ENCODE measurements at places on chromosomes 2 and 18.

- peak; percentile 41 for DNase-seq
Observed at GRCh38 chr2:30385327-30385726, 61.7 kb upstream of the LCLAT1 start.

GRCh38 chr2:225100269-225100668 is 58.0 kb upstream of the DOCK10 start:
- no peak for DNase-seq

DNA sequence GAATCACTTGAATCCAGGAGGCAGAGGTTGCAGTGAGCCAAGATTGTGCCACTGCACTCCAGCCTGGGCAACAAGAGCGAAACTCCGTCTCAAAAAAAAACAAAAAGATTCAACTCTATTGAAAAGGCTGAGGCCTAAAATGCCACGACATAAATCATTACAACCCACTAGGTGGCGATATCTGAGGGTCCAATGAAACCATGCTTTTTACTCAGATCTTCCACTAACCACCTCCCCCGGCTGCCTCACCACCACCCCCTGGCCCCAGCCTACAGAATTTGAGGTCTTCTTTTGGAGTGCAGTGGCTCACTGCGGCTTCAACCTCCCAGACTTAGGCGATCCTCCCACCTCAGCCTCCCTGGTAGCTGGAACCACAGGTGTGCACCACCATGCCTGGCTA is 57.5 kb downstream of the AP1S3 start:
- no peak for DNase-seq

- no peak for DNase-seq
Observed at GRCh38 chr18:55136864-55137263, 177.6 kb upstream of the CCDC68 start.

DNA sequence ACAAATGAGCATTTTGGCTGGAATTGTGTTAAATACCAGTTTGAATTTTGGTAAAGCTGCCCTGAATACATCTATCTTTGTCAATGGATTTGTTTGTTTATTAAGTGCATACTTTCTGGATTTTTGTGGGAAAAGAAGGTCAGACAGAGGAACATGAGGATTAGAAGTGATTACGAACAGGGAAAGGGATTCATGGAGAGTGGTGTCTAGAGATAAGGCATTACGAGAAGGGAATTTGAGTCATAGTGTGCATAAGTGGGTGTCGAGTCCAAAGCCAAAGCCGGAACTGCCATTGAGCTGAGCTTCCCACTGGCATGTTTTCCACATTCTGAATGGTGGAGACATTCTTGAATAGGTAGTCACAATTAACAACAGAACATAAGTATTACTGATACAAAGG is 68.9 kb upstream of the EFEMP1 start:
- no peak for DNase-seq

DNA sequence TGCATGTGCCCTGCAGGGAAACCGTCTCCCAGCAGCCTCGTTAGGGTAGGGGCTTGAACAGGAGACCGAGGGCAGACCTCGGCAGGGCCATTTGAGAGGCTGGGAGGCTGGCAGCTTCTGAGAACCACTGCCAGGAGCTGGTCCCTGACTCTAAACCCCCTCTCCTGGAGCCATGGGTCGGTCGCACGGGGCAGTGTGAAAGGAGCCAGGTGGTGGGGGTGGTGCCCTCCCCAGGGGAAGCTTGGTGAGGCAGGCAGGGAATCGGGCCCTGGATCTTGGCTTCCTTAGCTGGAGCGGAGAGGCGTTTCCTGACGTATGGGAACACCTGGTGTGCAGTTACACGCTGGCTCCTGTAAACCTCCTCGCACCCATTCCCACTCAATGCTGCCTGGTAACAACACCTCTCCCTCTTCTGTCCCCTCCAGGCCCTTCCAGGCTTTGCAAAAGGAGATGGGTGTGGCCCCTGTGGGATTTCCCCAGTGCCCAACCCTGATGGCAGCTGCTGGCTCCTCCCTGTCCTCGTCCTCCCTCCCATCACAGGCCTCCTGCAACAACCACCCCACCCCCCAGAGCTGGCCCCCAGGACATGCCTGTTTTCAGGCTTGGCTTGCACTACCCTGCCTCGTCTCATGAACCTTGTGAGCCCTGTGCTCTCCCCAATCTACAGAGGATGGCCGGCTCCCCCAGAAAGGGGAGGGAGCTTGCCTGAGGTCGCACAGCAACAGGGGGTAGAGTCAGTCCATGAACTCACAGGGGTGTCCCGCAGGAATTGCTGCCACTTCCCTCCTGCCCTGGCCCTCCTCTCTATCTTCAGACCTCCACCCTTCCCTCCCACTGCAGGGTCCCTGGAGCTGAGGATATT is 24.4 kb downstream of the ADRA2B start:
- no peak for DNase-seq

GRCh38 chr2:42859006-42859552 is 66.7 kb upstream of the HAAO start:
- DNase-seq, result peak; percentile 88

Data from neuronal stem cell (in vitro differentiated cells).